ENCODE measurements at places on chromosomes 7 and 10. TPM values are rescaled to one million over a fixed set of nuclear protein-coding genes. Genes with fewer than 3 reads are reported as not detected.

Gene CYP3A7
- total RNA-seq, result not detected

Gene CYP3A4
- total RNA-seq, result not detected

Gene RP9
- total RNA-seq, result 6.8 TPM

Gene FEZF1
- not detected for total RNA-seq

Gene ASAH2
- total RNA-seq, result 0.28 TPM

Gene CPN1
- total RNA-seq, result not detected

Gene FKBP9
- total RNA-seq, result 179 TPM
